NT2/D1 (cell line): ENCODE measurements at places on chromosomes 5 and 9.

GRCh38 chr9:37100741-37101140 lies 19.6 kb upstream of the ZCCHC7 start:
- DNase-seq = no peak

DNA sequence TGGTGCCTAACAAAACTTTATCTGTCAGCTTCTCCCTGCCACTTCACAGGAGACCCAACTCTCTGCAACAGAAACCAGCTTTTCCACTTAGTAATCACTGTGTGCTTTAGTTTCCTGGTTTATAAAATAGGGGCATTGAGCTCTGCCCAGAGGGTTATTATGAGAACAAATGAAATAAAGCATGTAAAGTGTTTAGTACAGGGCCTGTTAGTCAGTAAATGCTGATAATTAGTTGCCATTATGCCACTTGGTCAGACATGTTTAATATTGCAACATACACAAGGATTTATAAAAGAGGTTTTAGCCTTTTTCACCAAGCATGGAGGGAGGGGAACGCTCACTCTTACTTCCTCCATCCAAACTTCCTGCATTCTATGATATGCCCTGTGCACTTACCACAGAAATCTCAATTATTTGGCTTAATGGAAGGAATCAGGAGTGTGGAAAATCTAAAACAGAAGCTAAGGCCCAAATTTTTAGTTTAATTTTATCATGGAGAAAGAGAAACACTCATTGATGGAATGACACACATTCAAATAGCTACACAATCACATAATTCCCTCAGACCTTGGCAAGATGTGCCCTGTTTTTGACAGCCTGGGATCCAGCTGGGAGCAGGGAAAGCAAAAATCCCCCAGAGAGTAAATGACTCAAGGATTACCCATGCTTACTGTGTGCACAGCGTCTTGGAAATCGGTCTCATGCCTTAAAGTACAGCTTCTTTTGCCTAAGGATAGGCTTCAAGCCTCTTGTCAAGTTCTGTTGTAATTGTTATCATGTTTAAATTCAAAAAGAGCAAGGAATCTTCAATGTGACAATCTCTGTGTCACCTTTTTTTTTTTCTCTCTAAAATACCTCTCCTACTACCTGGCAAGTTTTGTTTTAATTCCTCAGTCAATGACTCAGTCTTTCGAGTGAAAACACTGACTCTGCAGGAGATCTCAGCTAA lies 34.0 kb downstream of the ZNF474 start:
- no peak for DNase-seq

- no peak for DNase-seq
These were observed 15.2 kb downstream of the NACC2 start for GRCh38 chr9:136079916-136080246.

- DNase-seq = peak; percentile 11
These were observed 107.0 kb downstream of the ZNF354C start for GRCh38 chr5:179166886-179167841.

DNA sequence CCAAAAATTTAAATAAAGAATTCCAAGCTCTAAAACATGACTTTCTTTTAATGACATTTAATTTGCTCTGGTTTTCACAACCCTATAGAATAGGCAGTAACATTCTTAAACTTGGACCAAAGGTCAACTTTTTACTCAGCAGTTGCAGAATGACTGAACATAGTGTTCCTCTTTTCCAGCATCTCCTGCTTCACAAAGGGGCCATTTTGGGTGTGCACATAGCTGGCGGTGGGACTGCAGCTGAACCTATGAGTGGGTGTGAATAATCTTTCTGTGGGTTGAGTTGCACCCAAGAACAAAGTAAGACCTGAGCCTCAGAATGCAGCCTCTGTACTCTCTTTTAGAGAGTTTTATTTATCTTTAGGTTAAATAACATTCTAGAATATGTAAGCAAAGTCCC lies 96.9 kb upstream of the HAPLN1 start:
- DNase-seq = no peak

DNA sequence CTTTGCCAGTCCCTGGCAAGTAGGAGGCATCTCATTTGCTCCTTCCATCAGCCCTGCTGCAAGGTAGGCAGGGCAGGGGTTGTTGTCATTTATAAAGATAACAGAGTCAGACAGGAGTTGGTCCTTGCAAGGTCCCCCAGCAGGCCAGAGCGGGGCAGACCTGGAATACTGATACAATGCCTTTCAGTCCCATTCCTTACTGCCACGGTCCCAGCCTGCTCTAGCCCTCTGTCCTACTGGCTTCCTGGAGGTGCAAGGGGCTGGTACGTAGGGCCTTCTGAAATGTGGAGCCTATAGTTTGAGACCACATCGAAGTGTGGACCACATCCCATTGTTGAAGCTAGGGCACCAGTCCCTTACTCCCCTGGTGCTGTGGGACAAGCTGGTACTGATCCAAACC lies 42.8 kb upstream of the PITX1 start:
- no peak for DNase-seq

DNA sequence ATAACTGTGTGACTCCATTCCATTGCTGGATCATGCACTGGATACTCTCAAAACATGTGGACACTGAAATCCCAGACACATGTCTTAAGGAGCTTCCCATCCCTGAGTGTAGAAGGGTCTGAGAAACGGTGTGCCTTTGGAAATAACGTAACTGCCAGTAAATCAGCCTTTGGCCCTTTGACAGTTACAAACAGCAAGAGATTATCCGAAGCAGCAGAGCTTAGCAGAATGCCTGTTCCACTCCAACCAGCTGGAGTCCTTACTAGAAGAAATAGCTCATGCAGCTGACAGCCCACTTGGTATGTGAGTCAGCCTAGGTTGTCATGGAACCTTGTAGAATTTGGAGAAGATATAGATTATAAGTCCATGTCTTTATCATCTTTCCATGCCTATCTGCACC lies 7.0 kb downstream of the TMEM252 start:
- DNase-seq = no peak

GRCh38 chr9:128358861-128359260 lies 12.3 kb upstream of the URM1 start:
- DNase-seq = no peak

- no peak for DNase-seq
These were observed 470 bp upstream of the SLC22A5 start for GRCh38 chr5:132369007-132369473.

DNA sequence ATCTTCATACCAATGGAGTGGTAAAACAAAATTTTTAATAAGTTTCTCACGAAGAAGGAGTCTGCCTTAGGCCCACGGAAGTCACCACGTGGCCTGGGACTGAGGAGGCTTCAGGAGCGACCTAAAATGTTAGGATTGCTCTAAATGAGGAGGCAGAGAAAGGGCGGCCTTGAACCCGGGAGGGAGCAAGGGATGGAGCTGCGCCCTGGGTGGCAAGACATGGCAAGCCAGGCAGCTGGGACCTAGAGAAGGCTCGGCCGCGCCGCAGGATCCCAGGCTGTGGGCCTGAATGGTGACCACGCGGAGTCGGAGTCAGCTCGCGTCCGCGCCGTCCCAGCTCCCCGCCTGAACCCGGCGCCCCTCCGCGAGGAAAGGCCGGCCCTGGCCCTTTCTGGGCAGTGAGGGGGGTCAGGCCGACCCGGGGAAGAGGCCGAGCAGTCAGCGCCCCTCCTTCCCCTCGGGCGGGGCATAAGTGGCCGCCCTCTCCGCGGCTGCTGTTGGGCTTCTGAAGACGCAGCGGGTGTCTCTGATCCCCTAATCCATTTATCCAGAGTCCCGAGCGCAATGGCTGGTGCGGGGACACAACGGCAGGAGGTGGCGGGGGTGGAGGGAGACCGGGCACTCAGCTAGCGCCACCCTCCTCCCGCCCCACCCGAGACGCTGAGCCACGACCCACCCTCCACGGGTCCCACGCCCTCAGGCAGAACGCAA lies 10.6 kb downstream of the IRX1 start:
- no peak for DNase-seq

GRCh38 chr5:80346055-80346454 lies 26.3 kb downstream of the SPZ1 start:
- peak; percentile 27 for DNase-seq

GRCh38 chr9:88189371-88189770 lies 51.1 kb upstream of the SPATA31C2 start:
- DNase-seq = no peak

- DNase-seq = no peak
These were observed 25.1 kb downstream of the JADE2 start for GRCh38 chr5:134550271-134551214.

DNA sequence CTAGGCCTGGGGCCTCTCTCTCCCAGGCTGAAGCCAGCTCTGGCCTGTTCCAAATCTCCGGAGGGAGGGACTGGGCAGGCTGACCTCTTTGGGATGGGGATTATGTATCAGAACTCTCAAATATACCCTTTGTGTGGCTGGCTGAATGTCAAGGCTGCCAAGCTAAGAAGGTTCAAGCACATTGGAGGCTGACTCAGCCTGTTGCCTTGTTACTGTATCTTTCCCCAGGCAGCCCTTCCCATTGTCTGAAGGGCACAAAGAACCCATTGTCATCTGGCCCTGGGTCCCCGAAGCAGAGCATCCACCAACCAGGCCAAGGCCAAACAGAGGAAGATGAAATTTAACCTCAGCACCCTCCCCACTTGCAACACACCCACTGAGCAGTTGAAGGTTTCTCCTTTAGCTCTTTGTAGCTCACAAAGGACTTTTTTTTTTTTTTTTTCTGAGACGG lies 7.3 kb upstream of the SPARC start:
- no peak for DNase-seq

DNA sequence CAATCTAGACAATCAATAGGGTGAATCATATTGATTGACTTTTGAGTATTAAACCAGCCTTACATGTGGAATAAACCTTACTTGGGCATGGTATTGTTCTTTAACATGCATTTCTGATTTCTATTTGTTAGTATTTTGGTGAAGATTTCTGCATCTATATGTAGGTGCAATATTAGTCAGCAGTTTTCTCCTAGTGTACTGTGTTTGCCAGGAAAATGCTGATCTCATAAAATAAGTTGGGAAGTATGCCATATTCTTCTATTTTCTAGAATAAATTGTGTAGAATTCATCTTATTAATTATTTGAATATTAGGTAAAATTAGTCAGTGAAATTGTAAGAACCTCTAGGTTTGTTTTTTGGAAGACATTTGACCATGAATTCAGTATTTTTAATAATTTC lies 38.4 kb downstream of the ANXA2R start:
- no peak for DNase-seq

GRCh38 chr9:85534340-85534739 lies 207.4 kb downstream of the AGTPBP1 start:
- no peak for DNase-seq

DNA sequence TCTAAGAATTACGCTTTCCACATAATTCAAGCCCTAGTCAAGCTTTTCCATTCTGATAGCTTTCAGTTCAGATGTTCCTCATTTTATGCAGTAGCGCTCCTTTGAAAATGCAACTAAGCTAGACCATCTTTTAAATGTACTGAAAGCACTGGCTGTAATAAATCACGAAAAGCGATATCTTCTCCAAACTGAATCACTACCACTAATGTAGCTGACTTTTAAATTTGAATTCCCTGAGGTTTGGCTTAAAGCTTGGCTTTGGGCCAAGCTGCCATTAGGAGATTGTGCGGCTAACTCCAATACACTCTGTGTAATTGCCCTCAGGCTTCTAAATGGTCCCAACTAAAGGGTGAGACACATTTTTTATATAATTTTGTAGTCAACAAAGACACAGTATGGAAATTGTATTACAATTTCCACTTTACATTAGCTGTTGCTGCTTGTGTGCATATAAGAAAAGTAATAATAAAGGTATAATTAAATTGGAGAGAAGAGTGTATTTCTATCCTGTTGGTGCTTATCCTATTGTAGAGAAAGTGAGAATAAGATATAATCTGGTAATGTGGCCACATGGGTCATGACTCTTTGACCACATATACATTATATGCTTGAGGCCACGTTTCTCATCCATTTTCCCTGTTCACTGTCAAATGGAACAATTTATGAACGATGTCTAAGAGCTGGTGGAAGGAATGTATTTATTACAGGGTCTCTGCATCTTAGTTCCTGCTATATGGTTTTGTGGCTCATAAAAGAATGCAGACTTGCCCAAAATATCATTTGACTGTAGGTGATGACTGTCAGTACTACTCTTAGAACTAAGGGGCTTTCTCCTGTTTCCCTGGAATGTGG lies 118.7 kb upstream of the TAF11L2 start:
- no peak for DNase-seq

DNA sequence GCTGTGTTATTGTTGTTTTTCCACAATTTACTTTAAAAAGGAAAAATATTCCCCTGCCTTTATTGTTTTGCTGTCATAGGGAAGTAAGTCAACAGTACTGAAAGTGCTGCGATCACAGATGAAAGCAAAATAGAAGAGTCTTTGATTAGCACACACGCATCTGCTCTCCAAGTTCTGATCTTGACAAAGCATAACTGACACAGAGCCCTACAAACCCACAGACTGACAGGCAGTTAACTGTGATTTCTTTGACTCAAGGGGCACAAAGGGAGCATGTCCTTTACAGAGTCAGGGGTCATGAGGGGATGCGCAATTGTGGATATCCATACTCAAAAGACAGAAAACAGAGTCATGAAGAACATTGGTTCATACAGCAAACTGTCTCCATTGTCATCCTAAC lies 123.7 kb downstream of the SNCAIP start:
- no peak for DNase-seq

- no peak for DNase-seq
These were observed 13.5 kb downstream of the RLN1 start for GRCh38 chr9:5326187-5326586.

- DNase-seq = no peak
These were observed 161.7 kb downstream of the OXCT1 start for GRCh38 chr5:41708604-41708940.

DNA sequence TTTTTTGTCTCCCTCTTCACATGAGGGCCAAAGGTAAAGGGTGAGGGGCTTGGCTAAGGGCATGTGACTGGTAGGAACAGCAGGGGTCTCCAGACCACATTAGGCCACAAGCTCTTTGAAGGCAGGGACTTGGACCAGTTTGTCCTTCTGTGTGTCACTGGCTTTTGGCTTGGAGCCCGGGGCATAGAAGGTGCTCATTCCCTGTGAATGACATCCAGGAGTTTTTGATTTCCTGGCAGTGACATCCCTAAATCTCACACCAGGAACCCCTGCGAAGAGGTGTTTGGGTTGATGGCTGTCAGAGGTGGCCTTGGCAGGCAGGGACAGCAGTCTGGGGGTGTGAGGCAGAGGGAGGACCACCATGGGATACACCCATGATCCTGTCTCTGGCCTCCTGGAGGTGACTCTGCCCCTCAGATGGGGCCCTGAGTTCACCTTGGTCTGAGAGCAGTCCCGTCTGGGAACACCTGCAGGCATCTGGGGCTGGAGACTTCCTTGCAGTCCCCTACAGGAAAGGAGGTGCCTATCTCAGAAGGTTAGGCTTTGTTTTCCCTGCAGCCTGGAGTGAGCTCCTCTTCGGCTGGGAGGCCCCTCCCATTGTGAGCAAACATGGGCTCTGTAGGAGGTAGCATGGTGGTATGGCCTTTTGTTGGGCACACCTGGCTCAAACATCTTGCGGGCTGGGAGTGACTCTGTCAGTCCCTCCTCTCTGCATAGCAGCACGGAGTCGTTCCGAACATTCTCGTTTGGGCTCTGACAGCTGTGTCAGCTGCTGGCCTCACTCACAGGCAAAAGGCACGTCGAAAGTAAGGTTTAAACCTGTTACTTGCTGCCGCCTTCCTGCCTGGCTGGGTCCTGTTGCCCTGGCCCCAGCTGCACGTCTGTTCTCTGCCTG lies 38.6 kb upstream of the PITX1 start:
- DNase-seq = no peak
